Kidney epithelial cell (primary cell): ENCODE measurements at places on chromosomes 3 and 15.

- DNase-seq = no peak
Observed at GRCh38 chr3:43522727-43523362, 99.0 kb downstream of the ANO10 start.

- no peak for DNase-seq
Observed at GRCh38 chr15:27850981-27851857, 247.9 kb downstream of the OCA2 start.

DNA sequence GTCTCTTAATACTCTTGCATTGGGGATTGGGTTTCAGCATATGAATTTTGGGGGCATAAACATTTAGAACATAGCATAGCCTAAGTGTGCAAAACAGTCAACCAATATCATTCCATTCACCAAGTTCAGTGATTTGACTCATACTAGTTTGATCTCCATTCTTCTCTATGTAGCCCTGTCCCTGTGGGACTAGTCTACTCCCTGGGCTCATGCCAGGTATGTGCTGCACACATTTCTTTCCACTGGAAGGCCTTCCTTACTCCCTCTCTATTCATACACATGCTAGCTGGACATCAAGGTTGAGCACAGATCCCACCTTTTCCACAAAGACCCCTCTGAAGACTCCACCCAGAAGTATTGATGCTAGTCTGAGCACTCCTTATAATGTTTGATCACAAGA is 5.1 kb downstream of the ZDHHC23 start:
- no peak for DNase-seq

- no peak for DNase-seq
Observed at GRCh38 chr3:193716150-193716549, 123.1 kb downstream of the OPA1 start.

DNA sequence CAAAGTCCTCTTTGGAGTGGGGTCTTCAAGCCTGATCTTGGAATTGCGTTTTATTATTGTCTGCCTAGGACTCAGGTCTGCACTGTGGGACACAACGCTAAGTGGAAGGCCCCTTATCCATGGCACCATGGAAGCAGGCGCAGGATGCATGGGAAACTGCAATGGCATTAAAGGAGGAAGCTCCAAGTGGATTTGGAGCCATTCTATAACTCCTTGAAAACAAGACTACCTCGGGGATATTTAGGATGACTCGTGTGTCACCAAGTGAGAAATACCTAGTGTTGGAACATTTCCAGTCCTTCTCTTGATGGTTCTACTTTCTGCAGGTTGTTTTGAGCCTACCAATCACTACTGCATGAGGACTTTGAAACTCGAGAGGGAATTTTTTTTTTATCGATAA is 126.6 kb upstream of the ZBED2 start:
- DNase-seq = no peak

DNA sequence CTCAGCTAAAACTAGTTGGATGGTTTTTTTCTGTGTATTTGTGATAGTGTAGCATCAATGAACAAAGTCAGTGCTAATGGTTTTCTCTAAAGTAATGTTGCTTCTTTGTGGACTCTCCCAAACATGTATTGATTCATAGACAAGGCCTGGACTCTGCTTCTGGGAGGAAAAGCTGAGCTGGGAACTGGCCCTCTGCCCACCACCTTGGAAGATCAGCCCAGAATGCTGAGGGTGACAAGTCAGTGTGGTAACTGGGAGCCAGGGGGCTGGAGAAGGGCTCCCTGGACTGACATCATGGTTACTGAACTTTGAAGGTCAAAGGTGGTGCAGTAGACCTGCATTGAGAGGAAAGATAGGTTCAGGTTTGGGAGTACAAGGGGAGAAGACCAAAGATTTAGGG is 3.0 kb downstream of the ARHGAP31 start:
- no peak for DNase-seq

DNA sequence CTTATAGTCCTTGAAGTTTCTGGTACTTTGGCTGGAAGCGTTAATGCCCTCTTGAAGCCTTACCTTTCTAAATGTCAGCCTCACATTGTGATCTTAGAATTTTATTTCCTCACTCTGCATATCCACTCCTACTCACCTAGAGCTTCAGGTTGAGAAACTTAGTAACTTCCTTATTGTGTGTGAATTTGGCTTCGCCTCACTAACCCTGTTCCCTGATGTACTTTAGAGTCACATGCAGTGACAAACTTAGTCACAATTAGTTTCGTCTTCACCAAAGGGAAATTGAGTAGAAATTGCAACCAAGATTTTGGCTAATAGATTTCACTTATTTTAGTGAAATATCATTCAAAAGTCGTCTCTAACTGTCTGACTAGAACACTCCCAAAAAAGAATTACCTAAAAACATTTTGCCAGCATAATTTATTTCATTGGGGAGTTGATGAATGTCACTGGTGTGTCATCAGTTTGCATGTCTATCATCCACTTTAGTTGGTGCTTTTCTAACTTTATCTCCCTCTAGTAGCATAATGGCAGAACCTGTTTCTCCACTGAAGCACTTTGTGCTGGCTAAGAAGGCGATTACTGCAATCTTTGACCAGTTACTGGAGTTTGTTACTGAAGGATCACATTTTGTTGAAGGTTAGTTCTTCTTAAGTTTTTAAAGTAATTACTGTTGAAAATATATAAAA is 960 bp downstream of the MFN1 start:
- no peak for DNase-seq

DNA sequence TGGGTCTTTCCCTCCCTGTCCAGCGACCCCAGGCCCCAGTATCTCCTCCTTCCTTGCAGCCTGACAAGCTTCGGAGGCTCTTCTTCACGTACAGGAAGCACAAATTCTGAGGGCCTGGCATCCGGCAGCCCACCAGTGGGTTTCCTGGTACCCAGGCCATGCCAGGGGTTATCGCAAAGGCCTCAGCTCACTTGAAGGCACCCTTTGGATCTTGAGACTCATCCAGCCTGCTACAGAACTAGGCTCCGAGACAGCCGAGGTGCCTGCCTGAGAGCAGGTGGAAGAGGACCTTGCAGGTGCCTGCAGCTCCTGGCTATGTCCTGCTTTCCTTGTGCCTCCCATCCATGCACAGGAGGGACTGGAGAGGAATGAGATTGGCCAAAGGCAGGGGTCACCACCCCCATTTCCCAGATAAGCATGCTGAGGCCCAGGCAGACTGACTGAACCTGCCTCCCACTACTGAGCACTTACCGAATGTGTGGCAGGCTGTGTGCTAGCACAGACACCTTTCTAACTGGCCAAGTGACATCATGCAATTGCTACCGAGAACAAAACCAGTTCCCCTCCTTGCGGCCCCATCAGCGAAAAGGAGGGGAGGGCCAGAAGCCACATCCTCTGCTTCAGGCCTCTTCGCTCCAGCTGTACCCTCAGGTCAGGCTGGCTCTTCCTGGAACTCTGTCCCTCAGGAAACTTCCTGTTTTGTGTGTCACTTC is 11.2 kb downstream of the SH2D7 start:
- DNase-seq = no peak

GRCh38 chr3:187296911-187297310 is 5.4 kb upstream of the MASP1 start:
- DNase-seq = no peak

DNA sequence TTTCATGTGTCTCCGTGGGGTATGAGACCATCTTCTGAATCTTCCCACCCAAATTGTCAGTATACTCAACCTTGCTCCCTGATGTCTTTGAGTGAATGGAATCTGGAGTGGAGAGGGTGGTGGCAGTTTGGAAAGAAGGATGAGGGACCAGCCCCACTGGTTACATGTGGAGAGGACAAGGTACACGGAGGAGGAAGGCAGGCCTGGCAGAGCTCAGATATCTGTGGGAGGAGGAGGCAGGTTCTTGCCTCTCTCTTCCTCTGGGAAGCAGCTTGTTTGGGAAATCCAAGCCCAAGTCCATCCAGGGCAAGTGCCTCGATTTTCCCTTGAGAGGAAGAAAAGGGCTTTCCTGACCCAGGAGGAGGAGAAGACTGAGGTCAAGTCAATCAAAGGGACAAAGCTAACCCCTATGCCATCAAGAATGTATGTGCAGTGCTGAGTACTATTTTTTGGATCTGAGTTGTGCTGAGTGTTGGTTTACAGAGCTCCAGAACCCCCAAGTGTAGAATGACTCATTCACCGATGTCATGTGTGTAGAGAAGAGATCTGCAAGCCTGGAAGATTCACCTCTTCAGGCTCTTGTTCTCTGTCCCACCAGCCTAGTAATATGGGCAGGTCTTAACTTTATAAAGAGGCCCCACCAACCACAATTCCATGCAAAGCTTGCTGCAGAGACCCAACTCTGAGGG is 19.8 kb upstream of the LOXL1 start:
- no peak for DNase-seq

GRCh38 chr15:62612771-62613170 is 429.8 kb upstream of the TPM1 start:
- DNase-seq = no peak

DNA sequence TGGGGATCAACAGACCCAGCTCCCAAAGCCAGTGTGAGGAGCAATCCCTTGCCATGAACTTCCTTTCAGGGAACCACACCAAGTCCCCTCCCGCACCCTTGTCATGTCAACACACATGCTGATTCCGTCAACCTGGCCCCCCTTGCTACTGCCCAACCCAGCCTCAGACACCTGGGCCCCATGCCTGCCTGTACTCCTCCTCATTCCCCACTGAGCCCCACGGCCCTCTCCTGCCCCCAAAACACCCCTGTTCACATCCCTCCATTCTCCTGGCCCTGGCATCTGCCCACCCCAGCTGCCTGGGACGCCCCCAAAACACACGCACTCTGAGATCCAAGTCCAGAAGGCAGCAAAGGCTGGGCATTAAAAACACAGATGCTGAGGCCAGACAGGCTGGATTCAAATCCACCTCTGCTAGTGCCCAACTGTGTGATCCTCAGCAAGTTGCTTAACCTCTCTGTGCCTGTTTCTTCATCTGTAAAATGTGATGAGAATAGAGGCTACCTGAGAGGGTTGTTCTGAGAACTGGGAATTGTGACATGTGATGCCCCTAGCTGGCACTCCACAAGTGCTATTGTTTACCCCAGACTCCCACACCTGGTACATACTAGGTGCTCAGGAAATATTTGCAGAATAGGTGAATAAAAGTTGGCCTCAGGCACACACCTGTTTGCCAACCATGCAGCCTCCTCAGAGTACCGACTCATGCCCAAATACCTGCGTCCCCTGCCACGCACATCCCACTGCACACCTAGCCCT is 2.3 kb downstream of the PLXND1 start:
- DNase-seq = no peak

GRCh38 chr15:40298216-40298935 is 9.4 kb downstream of the PLCB2 start:
- DNase-seq = no peak

DNA sequence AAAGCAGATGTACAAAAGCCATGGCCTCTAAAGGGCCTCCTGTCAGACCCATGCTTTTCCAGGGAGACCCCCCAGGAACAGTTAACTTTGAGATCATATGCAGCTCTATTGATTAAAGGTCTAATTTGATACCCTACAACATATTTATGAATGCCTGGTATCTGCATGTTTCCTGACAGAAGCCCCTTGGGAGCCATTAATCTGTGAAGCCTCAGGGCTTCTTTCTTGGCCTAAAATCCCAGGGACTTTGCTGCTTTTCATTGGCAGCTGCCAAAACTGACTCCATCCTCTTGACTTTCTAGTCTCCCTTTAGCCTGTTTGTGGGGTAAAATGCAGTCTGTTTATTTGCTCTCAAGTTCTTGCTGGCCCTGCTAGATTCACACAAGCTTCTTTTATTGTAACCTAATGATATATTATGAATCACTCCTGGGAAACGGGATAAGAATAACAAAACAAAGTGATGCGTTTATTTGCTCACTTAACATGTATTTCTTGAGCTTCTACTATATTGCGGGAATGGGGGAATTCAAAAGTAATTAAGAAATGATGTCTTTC is 257.0 kb downstream of the LSAMP start:
- no peak for DNase-seq

GRCh38 chr3:51869304-51869703 is 6.1 kb downstream of the IQCF5 start:
- no peak for DNase-seq

DNA sequence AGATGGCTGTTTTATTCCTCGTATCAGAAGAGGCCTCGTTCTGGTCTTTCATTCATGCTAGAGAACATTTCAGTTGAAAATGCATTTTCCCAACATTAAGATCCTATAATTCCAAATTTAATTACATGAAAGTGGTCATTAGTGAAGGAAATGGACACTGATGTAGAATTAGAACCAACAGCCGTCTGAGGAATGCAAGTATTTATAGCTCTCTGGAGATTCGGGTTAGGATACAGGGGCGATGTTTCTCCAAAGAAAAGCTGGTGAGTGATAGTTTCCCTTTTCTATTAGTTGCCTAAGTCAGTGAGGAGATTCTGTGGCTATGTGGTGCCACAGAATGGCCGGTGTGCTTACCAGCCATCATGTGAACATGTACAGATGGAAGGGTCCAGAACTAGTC is 109.0 kb upstream of the IL12A start:
- no peak for DNase-seq

DNA sequence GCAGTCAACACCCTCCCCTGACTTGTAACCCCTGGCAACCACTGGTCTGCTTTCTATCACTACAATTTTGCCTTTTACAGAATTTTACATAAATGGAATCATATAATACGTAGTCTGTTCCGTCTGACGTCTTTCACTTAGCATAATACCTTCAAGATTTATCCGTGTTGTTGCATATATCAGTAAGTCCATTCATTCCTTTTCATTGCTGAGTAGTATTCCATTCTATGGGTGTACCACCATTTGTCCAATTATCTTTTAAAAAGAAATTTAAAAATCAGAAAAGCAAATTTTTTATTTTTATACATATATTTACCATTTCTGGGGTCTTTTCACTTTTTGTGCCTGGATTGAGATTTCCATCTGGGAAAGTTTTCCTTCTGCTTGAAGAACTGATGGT is 35.5 kb downstream of the NOX5 start:
- no peak for DNase-seq

- DNase-seq = no peak
Observed at GRCh38 chr3:65729555-65729954, 309.2 kb downstream of the MAGI1 start.

DNA sequence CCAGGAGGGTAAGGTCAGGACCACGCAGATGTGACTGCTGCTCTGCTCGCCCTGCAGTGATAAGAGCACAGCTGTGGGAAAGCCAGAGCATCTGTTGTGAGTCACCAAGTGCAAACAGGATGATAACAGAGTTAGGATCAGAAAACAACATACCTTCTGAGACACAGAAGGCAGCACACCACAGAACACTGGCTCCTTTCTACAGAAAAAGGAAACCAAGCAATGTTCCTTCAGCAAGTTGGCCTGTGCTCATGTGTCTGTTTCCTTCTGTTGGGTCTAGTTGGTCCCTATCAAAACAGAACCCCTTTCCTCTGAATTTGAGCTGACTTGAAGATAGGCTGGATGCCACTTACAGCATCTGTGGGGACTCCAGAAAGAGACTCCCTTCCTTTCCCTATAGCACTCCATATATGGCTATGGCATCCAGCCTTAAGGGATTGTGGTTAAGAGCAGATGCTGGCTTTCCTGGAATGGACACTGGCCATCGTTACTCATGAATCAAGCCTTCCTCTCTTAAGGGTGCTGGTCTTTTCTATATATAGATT is 440.7 kb upstream of the THBS1 start:
- DNase-seq = peak; percentile 52

GRCh38 chr3:183274609-183275008 is 21.6 kb downstream of the B3GNT5 start:
- no peak for DNase-seq

- DNase-seq = no peak
Observed at GRCh38 chr3:116920826-116921610, 211.4 kb downstream of the TUSC7 start.

- DNase-seq = no peak
Observed at GRCh38 chr15:41926185-41927056, 32.6 kb upstream of the SPTBN5 start.

GRCh38 chr3:188165596-188165995 is 11.6 kb downstream of the LPP start:
- no peak for DNase-seq

GRCh38 chr15:52417521-52417920 is 111.2 kb downstream of the MYO5A start:
- DNase-seq = no peak
